Retina (tissue), 1 donor: ENCODE measurements at places on chromosomes 3 and 15.

DNA sequence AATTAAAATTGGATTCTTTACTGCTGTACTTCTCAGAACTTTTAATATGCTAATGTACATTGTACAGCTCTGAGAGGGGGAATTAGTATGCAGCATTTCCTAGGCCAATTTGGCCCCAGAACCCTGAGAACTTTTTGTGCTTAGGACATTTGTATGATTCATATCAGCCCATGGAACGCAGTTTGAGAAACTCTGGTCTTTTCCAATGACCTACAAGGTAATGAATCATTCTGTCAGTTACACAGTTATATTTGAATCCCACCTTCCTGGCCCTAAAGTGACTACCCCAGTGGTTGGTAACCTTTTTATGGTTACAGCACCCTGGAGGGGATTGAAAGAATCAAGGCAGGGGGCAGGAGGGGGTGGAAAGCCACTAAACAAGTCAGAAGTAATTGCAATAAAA lies 25.6 kb upstream of the KBTBD12 start:
- DNase-seq, result no peak

DNA sequence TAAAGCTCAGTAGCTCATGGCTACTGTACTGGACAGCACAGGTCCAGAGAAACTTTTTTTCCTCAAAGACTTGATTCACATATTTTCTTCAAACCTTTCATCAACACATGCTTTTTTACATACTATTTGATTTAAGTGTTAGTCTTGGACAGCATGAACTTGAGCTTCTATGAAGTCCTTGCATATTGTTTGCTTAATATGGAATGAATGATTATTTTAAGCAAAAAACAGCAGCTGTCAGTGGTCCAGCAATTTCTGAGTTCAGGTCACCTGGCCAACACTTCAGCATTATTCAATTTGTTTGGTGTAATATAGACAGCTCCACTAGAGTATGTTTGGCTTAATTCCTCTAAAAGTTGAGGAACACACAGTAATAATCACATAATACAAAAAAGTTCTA lies 141.4 kb downstream of the PEX5L start:
- DNase-seq, result no peak

GRCh38 chr15:76253691-76254473 lies 57.4 kb downstream of the ETFA start:
- DNase-seq, result no peak

DNA sequence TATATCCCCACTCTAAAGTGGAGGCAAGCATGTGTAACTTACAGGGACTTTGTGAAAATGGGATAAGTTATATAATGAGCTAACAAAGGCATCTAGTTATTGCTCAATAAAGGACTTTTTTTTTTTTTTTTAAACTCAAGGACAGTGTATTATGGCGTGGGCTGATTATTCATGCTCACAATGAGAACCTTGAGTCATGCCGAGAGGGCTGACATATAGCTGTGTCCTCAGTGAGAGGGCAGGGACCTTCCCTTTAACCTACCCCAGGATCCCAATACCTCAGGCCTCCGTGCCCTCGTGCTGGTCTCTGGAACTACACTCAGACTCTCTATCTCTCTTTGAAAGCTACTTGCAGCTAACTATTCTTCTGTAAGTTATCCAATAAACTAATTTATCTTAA lies 319.9 kb upstream of the ICE2 start:
- DNase-seq, result no peak

- DNase-seq, result no peak
Observed at GRCh38 chr3:130933801-130934345, 40.0 kb downstream of the ATP2C1 start.

- no peak for DNase-seq
Observed at GRCh38 chr3:126923423-126923822, 59.5 kb upstream of the PLXNA1 start.
